Stimulated activated CD4-positive, alpha-beta T cell treated with anti-CD3 and anti-CD28 coated beads, Interleukin-1b, Interleukin-23, amount 100 ng/mL, for 1 hour (primary cell): ENCODE measurements at places on chromosomes 11 and 22.

GRCh38 chr11:35623621-35624168, 5.4 kb downstream of the FJX1 start:
- no peak for DNase-seq

GRCh38 chr11:102794382-102794781, 3.6 kb downstream of the MMP1 start:
- no peak for DNase-seq

DNA sequence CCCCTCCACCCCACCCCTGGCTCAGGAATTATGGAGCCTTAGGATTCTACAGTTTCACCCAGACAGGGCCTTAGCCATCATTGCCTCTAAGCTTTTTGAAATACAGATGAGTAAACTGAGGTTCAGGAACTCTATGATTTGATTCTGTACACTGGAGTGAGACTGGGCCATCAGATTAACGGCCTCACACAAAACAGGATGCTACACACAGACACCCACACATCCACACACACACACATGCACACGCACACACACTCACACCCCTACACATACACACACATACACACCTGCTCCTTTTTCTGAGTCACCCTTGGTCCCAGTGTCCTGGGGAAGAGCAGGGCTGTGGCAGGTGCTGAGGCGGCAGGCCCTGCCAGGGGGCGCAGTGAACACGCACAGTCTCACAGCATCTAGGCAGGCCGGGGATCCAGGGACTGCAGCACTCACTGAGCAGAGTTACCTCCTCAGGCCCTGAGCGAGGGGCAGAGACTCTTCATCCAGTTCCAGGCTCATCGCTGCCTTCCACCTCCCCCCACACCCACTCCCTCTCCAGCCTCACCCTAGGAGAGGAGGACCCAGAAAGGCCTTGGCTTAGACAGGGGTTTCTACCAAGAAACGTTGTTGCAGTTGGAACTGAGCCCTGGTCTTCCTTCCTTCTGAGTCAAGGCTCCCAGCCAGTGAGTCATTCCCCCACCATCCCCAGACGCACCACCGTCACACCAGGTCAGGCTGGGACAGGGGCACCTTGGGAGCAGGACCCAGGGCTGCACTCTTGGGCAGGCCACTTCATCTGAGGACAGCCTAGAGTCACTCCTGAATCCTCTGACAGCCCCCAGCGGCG, 89.8 kb upstream of the PARVA start:
- DNase-seq, result no peak

- no peak for DNase-seq
Observed at GRCh38 chr22:35140879-35141745, 75.2 kb downstream of the ISX start.

- DNase-seq, result no peak
Observed at GRCh38 chr22:48796310-48797015, 1031.2 kb downstream of the BRD1 start.

GRCh38 chr11:130839981-130840666, 76.2 kb downstream of the SNX19 start:
- DNase-seq, result no peak

GRCh38 chr11:27807596-27807995, 107.3 kb upstream of the BDNF start:
- no peak for DNase-seq

- no peak for DNase-seq
Observed at GRCh38 chr11:19938169-19938856, 222.0 kb downstream of the DBX1 start.

GRCh38 chr11:121105063-121105480, 4.0 kb downstream of the TECTA start:
- DNase-seq, result no peak

- DNase-seq, result no peak
Observed at GRCh38 chr11:16296273-16296672, 60.1 kb downstream of the SOX6 start.

DNA sequence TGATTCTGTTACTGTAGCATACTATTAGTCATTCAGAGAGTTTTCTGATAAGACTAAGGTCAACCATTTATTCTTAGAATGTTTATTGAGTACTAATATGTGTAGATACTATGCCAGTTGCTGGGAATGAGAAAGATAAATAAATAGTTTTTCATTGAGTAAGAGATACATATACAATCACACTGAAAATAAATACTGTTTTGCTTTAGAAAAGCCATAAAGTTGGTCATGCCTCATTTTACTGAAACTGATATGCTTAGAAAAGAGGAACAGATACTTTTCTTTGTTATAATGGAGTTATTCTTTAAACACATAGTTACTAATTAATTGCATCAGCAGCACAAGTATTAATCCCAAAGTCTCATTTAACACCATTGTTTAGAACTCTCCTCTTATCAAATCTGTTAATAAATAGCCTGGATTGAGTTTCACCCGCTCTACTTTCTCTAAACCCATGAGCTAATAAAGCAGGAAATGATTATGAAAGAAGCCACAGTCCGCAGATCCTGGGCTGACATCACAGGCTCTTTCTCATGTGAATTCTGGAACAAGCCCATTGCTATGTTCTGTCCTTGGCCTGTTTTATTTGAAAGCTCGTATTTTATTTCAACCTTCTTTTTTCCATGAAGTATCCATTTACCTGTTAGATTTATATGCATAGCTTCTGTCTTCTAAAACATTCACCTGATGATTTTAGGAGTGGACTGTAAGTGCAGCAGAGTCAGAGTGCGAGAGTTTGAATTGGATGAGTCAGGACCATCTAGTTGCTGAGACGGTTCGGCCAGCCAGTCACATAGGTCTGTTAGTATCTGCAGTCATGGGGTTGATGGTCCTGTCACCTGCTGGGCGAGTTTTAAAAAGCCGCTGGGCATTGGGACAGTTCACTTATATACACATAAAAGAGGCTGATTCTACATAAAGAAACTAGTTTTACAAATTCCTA, 35.5 kb downstream of the PIWIL4 start:
- DNase-seq, result no peak

- DNase-seq, result no peak
Observed at GRCh38 chr11:33333816-33334215, 76.6 kb downstream of the HIPK3 start.

GRCh38 chr22:42560781-42561180, 7.0 kb downstream of the SERHL2 start:
- DNase-seq, result no peak

- no peak for DNase-seq
Observed at GRCh38 chr22:31344578-31345330, 1.4 kb downstream of the PATZ1 start.
